ENCODE measurements at places on chromosomes 1 and 21.

GRCh38 chr1:213568929-213569815 lies 418.6 kb upstream of the PROX1 start:
- DNase-seq: no peak

- DNase-seq: no peak
Measured at GRCh38 chr1:114061121-114061830, 82.0 kb downstream of the OLFML3 start.

DNA sequence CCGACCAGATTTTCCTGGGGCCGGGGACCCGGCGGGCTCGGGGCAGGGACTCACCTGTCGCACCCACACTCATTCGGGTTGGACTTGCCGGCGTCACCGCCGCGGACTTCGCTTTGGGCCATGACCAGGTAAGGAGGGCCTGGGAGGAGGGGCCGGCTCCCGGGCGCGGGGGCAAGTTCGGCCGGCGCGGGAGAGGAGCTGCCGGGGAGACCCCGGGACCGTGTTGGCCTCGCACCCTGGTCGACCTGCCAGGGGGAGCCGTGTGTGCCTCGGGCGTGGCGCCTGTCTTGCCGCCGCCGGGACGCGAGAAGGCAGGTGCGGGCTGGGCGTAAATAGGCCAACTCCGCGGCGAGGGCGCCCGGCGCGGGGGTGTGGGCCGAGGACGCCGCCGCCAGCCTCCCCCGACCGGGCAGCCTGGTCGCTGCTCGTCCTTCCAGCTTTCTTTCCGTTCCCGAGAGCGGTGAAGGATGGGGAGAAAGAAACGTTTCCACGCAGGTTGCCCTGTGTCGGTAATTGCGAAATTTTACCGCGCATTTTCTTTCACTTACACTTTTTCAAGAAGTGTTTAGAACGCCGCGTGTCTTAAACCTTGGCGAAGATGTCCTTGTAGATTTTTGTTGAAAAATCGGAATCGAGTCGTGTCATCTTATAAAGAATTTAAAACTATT lies 558 bp downstream of the USP1 start:
- no peak for DNase-seq

GRCh38 chr1:223748773-223749733 lies 36.7 kb downstream of the CAPN2 start:
- peak; percentile 42 for DNase-seq

DNA sequence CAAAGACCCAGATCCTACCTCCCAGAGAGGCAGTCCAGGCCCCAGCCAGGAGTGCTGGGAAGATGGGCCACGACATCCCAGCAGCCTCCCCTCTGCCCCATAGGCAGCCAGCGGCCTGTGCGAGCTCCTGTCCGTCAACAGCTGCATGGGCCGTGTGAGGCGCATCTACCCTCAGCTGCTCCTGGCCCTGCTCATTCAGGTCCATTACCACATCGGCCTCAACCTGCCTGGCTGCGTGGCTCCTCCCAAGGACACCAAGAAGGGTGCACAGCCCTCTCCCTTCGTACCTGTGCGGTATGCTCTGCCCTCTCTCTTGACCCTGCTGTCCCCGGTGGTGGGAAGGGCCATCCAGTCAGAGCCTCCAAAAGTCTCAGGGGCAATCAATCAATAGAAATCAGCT lies 29.5 kb upstream of the TTC4 start:
- DNase-seq: no peak

DNA sequence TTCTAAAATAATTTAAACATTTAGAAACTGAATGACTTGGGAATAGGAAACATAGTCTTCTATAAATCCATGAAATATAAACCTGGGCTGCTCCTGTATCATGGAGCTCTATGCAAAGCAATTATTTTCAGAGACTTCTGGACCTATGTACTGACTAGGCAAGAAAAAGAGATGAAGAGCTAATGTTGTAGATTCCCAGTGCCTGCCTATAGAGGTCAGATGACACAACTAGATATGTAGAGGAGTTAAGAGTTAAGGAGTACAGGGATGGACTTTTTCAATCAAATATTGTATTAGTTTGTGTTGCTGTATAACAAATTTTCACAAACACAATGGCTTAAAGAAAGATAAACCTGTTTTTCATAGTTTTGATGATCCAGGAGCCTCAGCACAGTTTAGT lies 1434.5 kb downstream of the KCNT2 start:
- DNase-seq: no peak

All from lower leg skin (tissue), 4 donors.